ENCODE measurements at places on chromosomes 4 and X.

DNA sequence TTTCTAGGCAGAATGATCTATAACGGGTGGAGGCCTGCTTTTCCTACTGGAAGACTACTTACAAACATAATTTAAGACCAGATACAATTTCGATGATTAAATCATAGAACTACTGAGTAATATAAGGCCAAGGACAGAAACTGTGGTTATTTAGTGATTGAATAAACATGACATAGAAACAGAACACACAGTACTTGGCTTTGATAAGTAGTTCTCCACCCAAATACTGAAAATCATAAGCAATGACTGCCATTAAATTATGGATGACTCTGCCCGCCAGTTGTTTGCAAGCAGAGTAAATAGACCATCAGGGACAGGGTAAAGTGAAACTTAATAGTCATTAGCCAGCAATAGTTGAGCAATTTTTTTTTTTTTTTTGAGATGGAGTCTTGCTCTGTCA, 17.2 kb upstream of the SMIM14 start:
- no peak for DNase-seq

- DNase-seq: no peak
Observed at GRCh38 chr4:52588097-52588496, 71.0 kb downstream of the USP46 start.

- DNase-seq: no peak
Observed at GRCh38 chr4:159757499-159757898, 654.6 kb downstream of the RAPGEF2 start.

GRCh38 chr4:2194496-2194895, 47.4 kb downstream of the HAUS3 start:
- no peak for DNase-seq

- no peak for DNase-seq
Observed at GRCh38 chr4:18878561-18878960, 857.0 kb upstream of the LCORL start.

GRCh38 chr4:90904021-90904420, 776.8 kb downstream of the CCSER1 start:
- DNase-seq: no peak
